ENCODE measurements at places on chromosomes 3 and 15. TPM values are rescaled to one million over a fixed set of nuclear protein-coding genes. Genes with fewer than 3 reads are reported as not detected.

DNA sequence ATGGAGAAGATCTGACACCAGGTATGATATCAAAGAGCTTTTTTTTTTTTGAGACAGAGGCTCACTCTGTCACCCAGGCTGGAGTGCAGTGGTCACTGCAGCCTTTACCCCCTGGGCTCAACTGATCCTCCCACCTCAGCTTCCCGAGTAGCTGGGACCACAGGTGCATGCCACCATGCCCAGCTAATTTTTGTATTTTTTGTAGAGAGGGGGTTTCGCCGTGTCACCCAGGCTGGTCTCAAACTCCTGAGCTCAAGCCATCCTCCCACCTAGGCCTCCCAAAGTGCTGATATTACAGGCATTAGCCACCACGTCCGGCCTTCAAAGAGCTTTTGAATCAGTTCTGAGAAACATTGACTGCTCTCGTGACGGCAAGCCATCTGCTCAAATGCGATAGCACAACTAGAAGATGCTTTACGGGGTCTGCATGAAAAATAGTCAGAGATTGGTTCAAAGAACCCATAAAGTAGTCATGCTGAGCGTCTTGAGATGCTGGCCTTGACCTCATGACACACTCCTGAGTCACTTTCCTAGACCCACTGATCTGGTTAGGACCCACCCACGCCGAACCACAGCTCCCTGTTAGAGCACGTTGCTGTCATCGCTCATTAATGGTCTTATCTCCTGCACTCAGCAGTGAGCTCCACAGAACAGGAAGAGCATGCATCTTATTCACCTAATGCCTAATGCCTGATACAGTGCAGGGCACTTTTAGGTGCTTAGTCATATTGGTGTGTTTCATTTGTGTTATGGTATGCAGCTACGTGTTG lies 57.0 kb upstream of the NR2F2 start:
- peak; percentile 100 for DNase-seq

- no peak for DNase-seq
These were observed 42.8 kb upstream of the C3orf70 start for GRCh38 chr3:185195652-185196051.

DNA sequence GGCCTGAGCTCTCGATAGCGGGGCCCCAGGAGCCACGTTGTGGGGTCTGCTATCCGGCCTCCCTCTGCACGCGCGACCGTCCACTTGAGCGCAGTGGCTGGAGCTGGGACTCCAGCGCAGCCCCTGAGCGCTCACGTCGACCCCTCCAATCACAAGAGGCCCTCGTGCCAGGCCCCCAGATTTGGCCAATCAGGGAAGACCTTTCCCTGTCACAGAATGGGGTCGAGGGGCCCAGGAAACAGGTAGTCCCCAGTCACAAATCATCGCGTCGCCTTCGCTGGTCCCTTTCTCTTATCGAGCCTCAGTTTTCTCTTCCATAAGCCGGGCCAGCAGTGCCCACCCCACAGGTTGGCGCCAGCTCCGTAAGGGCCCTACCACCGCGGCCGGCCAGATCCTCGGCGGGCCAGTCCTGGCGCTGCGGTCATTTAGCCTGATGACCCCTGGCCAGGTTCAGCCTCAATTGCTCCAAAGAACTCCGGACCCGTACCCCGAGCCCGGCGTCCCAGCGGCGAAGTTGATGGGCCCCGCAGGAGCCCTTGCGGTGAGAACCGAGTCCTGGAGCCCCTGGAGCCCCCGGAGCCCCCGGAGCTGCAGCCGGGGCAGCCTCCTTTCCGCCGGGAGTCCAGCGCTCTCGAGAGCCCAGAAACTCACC lies 435 bp downstream of the ALDH1L1 start:
- DNase-seq, result no peak

GRCh38 chr15:101252836-101253235 lies 988 bp upstream of the CHSY1 start:
- DNase-seq, result no peak

DNA sequence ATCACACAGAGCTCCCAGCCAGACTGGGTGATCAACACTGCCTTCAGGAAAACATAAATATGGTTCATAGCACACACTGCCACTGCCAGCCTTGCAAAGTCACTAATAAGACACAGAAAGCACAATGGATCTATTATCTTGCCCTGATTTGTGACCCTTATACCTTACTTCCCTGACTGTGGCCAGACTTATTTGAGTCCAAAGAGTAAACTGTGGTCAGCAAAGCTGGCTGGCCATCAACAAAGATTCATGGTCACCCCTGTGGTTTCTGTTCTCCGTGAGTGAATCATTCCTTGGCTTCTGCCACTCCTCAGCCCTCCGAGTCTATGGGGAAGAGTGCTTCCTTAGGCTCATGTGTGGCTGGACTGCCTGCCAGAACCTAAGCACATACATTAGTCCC lies 437.7 kb downstream of the RAP2B start:
- DNase-seq, result peak; percentile 57

SCN11A gene
- not detected for total RNA-seq

TBC1D21 gene
- total RNA-seq, result not detected

DNA sequence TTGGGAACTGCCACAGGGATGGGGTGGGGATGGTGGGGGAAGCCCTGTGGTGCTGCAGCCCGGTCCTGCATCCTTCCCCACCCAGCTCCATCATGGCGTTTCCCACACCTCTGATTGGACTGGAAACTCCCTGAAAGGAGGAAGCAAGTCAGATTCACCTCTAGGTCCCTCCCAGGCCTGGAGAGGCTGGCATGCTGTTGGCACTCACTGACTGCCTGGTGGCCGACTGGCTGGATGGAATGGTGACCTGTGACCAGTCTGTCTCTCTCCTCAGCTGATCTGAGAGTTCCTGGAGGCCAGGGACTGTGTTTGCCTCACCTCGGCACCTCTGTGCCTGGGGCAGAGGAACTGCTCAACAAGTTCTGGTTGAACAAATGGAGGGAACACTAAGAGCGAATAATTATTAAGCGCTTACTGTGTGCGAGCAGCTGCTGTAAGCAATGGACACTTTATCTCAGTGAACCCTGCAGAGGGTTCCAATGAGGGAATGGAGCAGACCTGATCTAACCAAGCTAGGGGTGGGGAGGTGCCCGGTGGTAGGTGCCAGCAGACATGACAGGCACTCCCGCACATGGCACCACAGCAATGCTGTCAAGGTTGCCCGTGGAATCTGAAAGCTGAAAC lies 3.5 kb upstream of the HHATL start:
- no peak for DNase-seq

CLDN16 gene
- 0.26 TPM for total RNA-seq

All from bronchial epithelial cell (primary cell).